ENCODE measurements at places on chromosomes 1 and 21.

DNA sequence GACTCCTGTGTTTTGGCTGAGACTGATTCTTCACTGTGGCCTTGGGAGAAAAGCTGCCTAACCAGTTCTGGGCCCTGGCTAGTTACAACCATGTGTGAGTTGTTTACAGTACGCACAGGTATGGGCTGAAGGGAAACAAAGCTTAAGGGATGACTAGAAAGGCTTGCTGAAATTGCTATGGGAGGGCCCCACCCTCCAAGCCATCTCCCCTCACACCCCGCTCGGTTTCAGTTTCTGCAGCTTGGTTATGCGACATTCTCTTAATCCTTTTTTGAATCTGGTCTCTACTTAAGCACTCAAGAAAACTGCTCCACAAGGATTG is 43.1 kb downstream of the PBX1 start:
- DNase-seq: no peak

DNA sequence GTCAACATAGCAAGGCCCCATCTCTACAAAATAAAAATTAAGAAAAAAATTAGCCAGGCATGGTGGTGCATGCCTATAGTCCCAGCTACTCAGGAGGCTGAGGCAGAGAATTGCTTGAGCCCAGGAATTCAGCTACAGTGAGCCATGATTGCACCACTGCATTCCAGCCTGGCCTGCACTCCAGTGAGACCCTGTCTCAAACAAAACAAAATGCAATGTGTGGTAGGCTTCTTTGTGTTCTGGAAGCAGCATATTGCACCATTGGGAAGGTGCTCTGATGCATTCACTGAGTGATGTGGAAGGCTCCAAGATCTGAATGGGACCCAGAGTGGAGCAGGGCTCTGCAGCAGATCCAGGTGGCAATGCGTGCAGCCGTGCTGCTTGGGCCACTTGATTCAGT is 99.6 kb upstream of the COG2 start:
- no peak for DNase-seq

DNA sequence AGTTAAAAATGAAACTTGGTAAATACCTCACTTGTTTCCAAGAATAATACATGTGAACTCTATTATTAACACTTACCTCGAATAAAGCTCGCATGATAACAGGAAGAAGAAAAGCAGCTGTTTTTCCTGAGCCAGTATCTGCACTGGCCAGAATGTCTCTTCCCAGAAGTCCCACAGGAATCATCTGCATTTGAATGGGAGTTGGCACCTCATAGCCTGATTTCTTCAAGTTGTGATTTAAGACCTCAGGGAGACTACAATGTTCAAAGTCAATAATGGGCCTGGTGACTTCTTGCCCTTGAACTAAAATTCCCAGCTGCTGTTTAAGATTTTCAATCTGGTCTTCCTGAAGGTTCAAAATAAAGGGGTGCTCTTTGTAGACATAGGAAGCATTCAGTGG is 3.8 kb downstream of the DDX59 start:
- DNase-seq: no peak

- no peak for DNase-seq
Measured at GRCh38 chr1:21340230-21340945, 50.1 kb upstream of the ECE1 start.

DNA sequence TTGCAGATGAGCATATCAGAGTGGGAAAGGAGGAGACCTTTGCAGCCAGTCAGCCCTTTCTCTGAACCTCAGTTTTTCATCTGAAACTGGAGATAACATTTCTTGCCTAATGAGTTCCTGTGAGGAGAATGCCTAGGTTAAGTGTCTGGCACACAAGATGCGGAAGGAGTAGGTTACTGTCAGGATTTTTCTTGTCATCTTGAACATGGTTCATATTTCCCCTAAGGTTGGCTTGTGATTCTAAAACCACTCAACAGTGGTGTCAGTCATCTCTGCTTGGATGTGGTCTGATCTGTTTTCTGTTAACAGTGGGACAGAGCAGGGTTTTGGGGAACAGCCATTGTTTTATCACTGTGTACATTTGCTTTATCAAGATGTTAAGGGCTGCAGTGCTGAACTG is 70.6 kb downstream of the TGFB2 start:
- no peak for DNase-seq

DNA sequence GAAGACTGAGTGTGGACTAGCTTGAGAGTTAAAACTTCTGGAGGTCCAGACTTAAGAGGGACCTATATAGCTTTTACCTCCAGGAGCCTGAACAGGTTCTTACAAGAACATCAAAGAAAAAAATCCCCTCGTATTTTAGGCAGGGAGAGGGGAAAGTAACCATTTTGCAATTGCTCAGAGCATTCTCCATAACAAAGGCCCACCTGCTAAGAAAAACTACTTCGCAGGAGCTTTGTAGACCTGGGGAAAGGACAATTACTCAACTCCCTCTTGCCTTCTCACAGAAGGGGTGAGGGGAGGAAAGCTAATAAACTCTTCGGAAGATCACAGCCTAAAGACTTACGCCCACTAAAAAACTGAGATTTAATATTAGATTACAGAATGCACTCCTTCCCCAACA is 86.3 kb downstream of the RERE start:
- no peak for DNase-seq

DNA sequence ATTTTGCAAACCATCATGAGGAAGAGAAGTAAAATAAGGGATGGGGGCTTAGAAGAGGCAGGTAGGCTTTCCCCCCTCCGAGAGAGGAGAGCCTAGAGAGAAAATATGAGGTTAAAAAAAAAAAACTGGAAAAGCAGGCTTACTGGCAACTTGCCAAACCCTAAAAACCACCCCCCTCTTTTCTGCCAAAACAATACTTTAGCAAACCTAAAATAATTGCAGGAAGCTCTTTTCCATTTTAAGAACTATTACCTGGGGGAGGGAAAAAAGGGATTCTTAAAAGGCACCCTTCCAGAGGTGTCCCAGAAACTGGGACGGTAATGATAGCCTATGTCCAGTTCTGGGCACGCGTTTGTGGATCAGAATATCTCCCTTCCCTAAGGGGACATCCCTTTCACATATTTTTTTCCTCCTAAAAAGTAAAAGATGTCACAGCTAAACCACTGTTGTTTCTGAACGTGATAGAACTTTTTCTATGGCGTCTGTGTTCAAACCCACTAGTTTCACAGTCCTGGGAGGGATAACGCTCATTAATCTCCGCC is 1.1 kb upstream of the NFIA start:
- no peak for DNase-seq

DNA sequence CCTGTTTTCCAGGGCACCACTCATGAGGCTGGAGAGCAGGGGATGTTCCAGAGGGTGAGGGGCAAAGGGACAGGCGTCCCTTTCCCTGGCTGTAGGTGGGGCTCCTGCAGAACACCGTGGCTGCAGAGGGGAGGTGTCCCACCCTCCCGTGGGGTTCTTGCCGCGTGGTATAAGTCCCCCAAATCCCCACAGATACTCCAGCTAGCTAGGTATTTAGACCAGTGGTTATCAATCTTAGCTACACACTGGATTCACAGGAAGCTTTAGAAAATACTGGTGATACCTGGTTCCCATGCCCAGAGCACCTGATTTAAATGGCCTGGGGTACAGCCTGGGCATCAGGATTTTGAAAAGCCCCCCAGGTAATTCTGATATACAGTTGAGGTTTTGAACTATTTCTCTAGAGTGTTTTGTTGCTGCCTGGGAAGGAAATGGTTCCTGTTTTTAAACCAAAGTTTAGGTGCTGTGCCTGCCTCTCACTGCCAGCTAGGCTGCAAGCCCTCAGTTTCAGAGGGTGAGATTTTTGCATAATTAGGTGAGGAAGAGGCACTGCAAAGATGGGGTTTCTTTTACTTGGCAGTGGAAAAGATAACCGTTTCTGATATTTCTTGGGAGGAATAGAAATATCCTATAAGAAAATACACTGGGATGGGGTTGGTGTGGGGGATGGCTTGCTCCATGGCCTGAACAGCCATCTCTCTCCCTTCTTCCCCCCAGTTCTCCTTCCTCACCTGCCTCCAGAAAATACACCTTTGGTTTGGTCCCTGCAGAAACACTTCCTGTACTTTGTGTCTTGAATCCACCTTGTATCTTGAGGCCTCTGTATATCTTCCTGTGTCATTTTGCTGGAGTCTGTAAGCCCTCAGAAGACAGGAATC is 51.7 kb downstream of the RASSF5 start:
- DNase-seq: no peak

DNA sequence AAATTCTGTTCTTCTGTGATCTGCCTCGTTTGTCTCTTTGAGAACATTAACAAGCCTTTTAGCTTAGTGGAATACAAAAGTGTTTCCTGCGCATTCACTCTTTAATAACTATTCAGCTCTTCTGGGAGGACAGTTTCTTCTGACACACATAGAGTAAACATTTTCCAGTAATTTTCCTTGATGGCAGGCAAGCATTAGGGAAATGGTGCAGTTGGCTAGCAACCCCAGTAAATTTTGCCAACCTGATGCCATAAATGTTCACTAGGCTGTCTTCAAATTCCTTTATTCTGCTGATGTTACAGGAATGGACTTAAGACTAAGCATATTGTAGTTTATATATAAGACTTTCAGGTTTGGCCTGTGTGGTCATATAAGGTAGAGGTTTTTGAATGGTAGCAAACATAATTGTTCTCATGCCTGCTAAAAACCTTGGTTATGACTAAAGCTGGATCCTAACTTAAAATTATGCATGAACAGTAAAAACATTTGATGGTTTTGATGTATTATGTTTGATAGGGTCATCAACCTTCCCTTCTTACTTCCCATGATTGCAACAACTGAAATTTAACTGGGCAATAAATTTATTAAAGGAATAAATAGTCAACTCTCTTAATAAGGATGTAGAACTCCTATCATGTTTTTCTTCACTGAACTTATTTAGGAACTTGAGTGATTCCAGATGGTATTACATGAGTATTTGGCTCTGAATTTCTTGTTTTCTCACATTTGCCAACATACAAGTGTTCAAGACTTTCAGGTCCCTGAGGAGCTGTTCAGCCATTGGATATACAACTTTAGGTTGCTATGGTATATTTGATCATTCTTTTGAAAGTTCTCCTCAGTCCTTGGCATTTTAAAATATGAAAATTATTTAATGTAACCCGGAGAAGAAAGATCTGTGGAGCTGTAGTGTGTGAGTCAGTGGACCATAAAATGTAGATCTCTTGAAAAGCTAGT is 223.4 kb downstream of the FMN2 start:
- DNase-seq: no peak

- no peak for DNase-seq
Measured at GRCh38 chr21:42671778-42672593, 18.6 kb downstream of the PDE9A start.

- DNase-seq: no peak
Measured at GRCh38 chr1:5572794-5573193, 419.4 kb downstream of the NPHP4 start.

GRCh38 chr1:111471012-111471411 is 2.8 kb upstream of the C1orf162 start:
- peak; percentile 98 for DNase-seq

DNA sequence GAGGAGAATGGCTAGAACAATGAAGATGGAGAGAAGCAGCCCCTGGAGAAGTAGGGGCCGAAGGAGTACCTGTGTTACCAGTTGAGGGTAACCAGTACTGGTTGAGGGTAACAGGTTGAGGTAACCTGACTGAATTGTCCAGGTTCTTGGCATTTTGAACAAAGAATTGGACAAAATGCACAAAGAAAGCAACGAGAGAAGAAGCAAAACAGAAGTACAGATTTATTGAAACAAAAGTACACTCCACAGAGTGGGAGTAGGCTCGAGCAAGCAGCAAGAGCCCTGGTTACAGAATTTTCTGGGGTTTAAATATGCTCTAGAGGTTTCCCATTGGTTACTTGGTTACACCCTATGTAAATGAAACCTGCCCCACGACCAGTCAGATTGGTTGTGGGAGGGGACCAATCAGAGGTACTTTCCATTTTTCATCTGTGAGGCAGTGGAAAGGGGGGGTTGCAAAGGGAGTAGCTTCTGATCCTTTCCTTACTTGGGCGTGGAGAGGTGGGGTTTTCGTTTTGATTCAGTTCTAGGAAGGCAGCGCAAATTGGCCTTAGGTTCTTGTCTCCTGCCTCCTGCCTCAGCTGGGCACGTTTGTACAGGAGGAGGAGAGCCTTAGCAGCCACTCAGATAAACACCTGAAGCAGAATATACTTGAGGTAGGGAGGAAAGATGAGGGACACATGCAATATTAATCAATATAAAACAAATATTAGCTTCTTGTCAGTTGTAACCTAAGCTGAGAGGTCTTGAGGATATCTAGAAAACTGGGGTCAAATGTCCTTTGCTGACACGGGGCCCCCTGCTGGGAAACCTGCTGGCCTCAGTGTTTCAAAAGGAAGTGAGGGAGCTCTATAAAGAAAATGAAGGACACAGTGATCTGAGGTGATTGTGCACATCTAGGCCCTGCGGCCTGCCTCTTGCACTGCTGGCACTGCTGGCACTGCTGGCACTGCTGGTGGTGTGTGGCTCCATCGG is 14.3 kb upstream of the LSM10 start:
- DNase-seq: no peak

GRCh38 chr1:159199901-159200300 is 4.8 kb upstream of the ACKR1 start:
- DNase-seq: no peak

GRCh38 chr1:225532240-225532944 is 104.6 kb upstream of the LBR start:
- no peak for DNase-seq

- no peak for DNase-seq
Measured at GRCh38 chr21:37878946-37879660, 37.2 kb downstream of the KCNJ6 start.

- DNase-seq: no peak
Measured at GRCh38 chr1:29670752-29671151, 434.4 kb downstream of the PTPRU start.

GRCh38 chr1:182147136-182147820 is 85.8 kb upstream of the ZNF648 start:
- no peak for DNase-seq

- DNase-seq: no peak
Measured at GRCh38 chr1:155253797-155254196, 1.5 kb downstream of the ENTREP3 start.

DNA sequence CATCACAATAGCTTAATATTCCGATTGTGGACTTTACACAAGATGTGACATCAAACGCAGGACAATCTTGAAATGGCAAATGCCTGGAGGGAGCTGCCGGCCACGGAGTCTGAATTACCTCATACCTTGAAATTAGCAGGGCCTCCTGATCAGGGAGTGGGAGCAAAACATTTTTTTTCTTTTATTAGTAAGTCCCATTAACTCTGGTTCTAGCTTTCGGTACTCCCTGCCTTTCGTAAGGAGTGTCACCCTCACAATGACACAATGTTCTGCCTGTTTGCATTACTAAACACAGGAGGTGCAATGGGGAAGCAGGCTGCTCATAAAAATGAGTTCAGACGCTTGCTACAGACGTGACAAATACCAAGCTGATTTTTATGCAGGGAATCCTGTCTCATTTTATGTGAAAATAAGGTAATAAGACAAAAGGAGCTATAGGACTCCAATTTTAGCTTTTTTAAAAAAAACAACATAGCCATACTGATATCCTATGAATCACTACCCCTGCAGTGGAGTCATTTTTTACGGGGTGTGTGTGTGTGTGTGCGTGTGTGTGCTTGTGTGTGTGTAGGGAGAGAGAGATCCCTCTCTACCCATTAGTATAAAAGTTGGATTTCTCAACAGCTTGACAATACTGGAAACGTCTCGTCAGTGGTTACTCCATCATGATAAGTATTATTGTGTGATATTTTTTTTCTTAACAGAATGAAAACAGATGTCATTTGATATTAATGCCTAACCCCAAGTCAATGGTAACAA is 205.1 kb upstream of the RUNX1 start:
- no peak for DNase-seq

- peak; percentile 76 for DNase-seq
Measured at GRCh38 chr1:160097911-160098851, at the start of gene IGSF8. IGSF8 (minus strand) TSS chr1:160098619; CDS start chr1:160098472, 147 bp downstream.

All from bone marrow (tissue), 2 donors.